ENCODE measurements at places on chromosomes 11 and 22.
A peak's percentile ranks its signal among the peaks of the same experiment; 100 is the strongest.

GRCh38 chr11:2663506-2663905 is 36.3 kb downstream of the KCNQ1OT1 start:
- no peak for DNase-seq

GRCh38 chr11:95886462-95886861 is 37.4 kb downstream of the MTMR2 start:
- DNase-seq: no peak

- no peak for DNase-seq
These were observed 2.6 kb upstream of the P2RY2 start for GRCh38 chr11:73215191-73216134.

DNA sequence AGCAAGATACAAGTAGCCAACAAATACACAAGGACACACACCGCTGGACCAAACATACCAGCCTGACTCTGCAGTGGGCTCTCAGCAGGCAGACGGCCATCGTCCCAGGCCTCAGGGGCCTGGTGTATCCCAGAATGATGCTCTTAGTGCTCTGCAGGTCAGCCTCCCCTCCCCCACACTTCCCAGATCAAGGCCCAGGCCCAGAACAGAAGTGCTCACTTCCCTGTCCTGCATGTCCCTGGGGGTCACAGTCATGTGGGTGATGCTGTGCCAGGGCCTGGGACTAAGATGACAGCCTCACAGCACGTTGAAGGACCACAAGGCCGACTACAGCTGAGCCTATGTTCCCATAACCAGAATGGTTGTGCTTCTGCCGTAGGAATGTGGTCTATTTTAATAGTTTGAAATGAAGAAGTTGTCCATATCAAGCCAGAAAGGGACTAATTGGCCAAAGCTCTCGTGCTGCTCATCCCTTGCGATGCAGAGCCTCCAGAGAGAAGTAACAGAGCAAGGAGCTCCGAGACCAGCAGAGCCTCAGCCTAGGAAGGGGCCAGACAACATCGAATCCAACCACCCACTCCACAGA is 48.6 kb downstream of the GAB4 start:
- DNase-seq: no peak

- DNase-seq: no peak
These were observed 741.4 kb downstream of the NTM start for GRCh38 chr11:132111838-132112237.

DNA sequence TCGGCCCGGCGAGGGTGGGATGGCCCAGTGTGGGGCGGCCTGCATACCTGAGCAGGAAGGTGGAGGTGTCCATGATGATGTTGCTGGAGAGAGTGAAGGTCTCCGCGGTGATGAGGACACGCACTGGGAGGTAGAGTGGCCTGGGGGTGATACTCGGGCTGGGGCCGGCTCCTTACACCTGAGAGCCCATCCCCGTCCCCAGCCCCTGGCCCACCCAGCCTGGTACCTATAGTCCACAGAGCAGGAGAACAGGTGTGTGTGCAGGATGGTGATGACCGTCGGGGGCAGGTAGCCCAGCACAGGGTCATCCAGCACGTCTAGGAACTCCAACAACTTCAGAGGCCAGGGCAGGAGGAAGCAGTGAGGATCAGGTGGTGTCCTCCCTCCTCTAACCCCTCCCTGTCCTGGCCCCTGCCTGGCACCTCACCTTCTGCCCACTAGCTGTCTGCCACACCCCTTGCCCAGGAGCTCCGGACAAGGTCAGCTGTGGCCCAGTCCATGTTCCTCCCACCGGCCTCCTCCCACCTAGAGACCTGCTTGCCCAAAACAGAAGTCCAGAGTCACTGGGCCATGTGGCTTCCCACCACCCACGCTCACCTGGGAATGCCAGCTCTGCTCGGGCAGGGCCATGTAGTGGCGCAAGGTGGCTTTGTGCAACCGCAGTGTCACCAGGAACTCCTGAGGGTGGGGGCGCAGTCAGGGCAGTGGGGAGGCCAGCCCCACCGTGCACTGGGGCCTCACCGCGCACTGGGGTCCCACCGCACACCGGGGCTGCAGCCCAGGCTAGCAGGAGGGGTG is 11.3 kb downstream of the ATG2A start:
- DNase-seq: no peak

GRCh38 chr11:112279901-112280267 is 19.2 kb upstream of the PLET1 start:
- DNase-seq: no peak

DNA sequence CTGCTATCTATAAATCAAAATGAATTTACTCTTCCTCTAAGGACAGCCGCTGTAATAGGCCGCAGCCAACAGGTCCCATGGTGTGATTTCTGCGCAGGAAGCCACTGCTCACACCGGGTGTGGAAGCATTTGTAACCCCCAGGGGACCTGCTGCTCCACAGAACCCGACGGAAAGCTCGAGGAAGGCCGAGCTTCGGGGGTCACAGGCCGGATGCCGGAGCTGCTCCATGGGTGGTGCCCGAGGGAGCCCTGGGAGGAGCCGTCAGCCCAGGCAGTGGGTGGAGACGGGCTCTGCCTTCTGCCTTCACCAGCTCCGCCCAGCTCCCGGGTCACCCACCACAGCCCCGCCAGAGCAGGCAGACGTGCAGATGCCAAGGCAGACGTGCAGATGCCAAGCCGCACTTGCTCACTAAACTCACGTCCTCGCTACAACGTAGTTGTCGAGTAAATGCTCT is 63.5 kb downstream of the BRD1 start:
- DNase-seq: no peak

DNA sequence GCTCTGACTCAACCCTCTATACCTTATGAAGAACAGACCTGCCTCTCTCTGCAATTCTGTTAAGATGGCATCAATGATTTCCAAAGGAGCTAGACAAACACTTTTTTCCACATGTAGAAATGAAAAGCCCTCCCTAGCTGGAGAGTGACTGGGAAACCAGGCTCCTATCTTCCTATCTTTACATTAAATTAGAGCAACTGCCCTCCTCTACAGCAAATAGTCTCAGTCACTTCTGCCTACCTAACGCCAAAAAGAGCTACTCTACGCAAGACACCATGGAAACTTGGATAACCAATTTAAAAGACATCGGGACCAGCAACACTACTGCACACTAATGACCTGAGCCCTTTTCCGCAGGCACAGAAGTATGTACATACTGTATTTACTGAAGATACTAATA is 84.8 kb downstream of the MICAL3 start:
- DNase-seq: no peak

DNA sequence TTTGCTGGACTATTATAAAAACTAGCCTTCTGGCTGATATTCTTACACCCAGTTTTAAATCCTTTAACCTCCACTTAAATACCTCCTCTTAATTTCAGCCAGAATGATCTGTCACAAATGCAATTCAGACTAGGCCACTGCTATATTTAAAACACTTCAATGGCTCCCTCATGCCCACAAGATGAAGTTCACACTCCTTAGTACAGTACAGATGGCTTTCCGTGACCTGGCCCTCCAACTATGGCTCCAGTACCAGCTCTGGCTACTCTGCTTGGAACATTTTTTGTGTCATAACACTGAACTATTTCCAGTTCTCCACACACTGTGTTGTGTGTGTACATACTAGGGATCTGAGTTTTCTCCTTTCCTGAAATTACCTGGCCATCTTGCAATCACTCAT is 353.4 kb downstream of the SOX6 start:
- DNase-seq: no peak

DNA sequence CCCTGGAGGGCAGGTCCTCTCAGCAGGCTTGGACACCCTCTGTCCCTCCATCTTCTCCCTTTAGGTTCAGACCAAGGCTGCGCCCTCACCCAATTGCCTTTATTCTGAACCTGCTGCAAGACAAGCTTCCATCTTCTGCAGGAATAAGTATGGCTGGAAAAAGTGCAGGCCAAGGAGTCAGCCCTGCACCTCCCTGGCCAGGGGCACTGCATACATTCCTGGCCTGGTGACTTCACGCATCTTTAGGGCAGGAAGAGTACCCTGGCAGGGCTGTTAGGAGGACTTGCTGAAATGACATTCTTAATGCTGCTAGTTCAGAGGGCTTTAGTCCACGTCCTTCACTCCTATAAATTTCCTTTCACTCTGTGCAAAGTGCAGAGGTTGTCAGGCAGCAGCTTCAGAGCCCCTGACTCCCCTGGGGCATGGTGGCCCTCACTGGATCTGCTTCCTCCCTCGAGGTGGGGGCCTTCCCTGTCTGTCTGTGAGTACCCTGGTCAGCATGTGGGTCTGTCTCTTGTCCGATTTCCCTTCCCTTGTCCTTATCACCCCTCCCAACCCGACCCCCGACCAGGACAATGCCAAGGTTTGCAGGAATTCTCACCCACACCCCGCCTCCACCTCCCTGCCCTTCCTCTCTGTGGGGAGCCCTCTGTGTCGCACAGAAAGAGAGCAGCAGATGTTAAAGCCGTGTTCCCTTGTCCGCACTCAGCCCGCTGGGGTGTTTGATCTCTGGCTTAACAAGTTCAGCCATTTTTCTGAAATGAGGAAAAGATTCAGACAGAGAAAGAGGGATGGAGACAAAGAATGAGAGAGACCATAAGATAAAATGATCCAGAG is 124.5 kb upstream of the SYT13 start:
- no peak for DNase-seq

- DNase-seq: no peak
These were observed 43.6 kb downstream of the TSPAN18 start for GRCh38 chr11:44770401-44770800.

GRCh38 chr11:66985508-66986177 is 10.5 kb downstream of the C11orf86 start:
- peak; percentile 87 for DNase-seq

DNA sequence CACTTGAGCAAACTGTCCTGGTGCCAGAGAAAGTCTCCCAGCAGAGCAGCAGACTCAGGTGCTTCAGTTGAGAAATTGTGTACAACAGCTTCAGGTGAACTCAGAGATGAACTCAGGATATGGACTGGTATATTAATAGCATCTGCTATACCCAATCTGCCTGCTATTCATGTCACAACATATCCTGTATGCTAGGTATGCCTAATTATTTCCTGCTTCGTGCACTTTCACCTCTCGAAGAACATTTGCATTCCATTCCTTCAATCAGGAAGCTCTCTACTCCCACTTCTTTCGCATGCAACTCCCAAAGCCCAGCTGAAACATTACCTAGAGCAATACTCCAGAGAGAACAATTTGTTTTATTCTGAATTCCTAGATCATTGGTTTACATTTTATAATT is 207.7 kb downstream of the KCNA4 start:
- DNase-seq: no peak

DNA sequence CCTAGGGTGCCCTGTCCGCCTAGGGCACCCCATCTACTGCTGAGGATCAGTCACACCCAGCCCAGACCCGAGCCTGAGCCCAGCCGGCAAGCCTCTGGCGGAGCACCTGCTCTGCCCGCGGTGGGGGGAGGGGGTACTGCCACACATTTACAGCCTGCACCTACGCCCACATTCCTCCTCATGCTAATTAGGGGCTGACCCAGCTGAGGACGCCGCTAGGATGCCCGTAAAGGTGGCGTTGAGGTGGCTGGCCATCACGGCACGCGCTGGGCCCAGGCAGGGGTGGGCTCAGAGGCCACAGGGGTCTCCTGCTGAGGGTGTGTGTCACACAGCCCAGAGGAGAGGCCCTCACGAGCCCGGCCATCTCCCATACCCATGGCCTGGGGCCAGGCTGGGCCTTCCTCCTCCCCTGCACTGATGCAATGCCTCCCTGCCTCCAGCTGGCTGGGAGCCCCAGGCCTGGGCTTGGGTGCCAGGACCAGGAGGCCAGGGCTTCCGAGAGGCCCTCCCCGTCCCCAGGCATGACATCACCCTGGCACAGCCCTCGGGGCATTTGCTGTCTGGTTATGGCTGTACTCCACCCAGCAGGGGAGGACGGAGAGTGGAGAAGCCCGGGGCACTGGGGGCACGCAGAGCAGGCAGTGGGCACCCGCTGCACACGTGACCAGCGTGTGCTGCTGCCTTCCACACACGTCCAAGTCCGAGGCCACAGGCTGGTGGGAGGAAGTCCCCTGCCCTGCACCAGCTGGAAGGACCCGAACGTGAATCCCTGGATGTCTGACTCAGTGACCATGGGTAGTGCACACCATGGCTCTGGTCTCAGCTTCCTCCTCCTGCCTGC is 12.7 kb downstream of the DUSP8 start:
- peak; percentile 91 for DNase-seq

- DNase-seq: no peak
These were observed 70.4 kb downstream of the CCDC34 start for GRCh38 chr11:27292637-27293010.

- DNase-seq: no peak
These were observed 8.2 kb upstream of the PRRG4 start for GRCh38 chr11:32821517-32821916.

GRCh38 chr22:37017356-37017755 is 1.9 kb downstream of the TST start:
- no peak for DNase-seq

DNA sequence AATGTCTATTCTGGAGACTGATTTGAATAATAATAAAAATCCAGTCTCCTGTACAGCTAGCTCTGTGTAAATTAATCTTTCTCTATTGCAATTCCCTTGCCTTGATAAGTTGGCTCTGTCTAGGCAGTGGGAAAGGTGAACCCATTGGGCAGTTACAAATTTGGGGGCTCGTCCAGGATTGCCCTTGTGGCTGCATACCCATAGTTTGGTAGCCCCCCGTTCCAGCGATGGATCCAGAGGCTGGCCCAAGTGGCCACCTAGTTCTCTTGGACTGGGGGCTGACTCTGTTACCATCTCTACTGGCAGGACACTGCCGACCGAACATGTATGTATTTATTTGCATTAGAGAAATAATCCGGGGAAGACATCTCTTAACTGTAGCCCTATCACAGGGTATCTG is 326.2 kb upstream of the PDGFD start:
- no peak for DNase-seq

DNA sequence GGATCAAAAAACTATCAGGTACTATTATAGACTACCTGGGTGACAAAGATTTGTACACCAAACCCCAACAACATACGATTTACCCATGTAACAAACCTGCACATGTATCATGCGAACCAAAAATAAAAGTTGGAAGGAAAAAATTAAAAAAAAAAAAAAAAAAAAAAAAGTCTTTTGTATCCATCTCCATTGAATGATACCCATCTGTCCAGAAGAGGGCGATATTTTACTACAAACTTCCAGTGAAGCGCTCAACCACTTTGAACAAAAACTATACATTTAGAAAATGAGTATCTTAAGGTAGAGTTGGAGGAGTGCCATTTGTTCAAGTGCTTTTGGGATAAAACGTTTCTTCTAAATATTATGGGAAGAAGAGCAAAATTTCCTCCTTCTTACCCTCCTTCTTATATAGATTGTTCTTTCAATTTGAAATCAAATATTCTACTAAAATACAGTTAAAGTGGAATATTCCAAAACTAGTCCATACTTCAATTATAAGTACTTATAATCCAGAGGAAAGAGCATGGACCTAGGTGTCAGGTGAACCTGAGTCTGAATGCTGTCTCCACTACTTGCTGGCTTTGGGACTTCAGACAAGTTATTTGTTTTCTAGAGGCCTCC is 23.3 kb downstream of the ARL14EP start:
- no peak for DNase-seq

DNA sequence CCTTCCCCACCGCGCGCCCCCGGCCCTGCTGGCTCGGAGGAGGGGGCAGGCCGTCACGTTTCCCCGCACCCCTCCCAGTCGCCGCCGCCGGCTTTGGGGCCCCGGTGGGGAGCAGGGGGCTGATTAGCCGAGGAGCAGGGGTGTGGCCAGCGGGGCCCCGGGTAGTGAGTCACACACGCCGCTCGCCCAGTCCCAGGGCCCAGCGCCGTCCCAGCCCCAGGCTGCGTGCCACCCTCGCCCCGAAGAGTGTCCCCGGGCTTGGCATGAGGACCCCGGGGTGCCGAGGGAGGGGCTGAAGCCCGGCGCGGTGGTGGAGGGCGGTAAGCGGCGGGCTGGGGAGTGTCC is 34.4 kb downstream of the PRDM11 start:
- DNase-seq: no peak
